ENCODE measurements at places on chromosomes 7 and 10. TPM values are rescaled to one million over a fixed set of nuclear protein-coding genes. Genes with fewer than 3 reads are reported as not detected.

- DNase-seq: no peak
Measured at GRCh38 chr7:135898226-135898625, 78.9 kb downstream of the MTPN start.

DNA sequence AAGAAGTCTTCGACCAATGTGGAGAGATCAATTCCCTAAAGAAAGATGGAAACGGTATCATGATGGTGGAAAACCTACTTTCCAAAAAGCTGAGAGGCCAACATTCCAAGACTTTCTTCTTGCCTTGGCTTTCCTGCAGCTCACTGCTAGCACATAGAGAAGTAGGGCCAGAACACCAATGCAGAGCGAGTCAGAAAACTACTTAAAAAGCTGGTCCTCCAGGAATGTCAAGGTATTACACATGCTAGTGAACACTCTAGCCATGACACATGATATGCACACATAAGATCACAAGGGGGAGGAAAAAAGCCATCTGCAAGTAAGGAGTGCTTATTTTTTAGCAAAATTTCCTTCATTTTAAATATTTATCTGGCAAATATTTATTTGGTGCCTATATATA, 22.7 kb downstream of the GPAM start:
- no peak for DNase-seq

DNA sequence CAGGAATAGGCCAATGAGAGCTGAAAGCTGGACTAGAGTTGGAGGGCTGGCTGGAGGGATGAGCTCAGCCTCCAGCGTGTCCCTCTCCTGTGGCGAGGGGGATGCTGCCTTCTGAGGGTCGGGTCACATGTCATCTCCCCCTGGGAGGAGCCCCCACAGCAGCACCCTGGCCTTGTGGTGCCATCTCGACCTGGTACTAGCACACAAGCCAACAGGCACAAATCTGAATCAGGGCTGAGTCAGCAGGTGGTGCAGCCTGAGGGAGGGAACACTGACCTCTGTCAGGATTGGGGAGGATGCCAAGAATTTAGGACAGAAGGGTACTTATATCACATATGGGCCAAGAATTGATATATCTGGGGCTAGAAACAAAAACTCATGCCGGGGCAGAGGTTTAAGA, 280.4 kb downstream of the CELF2 start:
- no peak for DNase-seq

DNA sequence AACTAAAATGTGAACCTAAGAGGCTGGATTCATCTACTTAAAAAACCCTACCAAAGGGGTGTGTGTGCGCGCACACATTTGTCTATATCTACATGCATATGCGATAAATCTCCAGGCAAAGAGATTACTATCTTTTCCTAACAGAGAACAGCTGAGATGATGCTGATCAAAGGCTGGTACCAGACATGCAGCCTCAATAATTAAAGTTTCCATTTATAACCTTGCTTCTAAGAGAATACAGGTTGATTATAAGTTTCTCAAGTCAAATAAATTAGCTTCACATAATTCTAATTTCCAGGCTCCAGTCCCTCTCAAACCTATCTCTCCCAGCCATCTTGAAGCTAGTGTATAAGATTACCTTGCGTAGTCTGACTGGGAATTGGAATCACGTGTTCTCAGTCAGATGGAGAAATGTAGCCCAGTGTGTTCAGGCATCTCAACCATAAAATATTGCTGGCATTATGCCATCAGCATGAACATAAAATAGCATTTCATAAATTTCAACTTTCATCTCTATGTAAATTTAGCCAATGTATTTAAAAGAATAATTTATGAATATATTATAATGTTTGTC, 1062.0 kb downstream of the XPNPEP1 start:
- no peak for DNase-seq

- DNase-seq: no peak
Measured at GRCh38 chr7:104960741-104961448, 53.1 kb upstream of the KMT2E start.

The PTPN20 gene
- polyA plus RNA-seq: not detected

The TAS2R5 gene
- polyA plus RNA-seq: 0.64 TPM

The ZNF425 gene
- 2.0 TPM for polyA plus RNA-seq

All from BJ (cell line).